Stimulated activated CD4-positive, alpha-beta T cell treated with anti-CD3 and anti-CD28 coated beads, TNF-alpha, amount 100 ng/mL, for 4 hours (primary cell): ENCODE measurements at places on chromosomes 5 and 9.

GRCh38 chr5:128422612-128423011 is 115.4 kb downstream of the FBN2 start:
- no peak for DNase-seq

- no peak for DNase-seq
Measured at GRCh38 chr9:65449423-65449822, 164.4 kb upstream of the FOXD4L5 start.

- no peak for DNase-seq
Measured at GRCh38 chr5:106964132-106964531, 706.6 kb downstream of the EFNA5 start.

- DNase-seq = no peak
Measured at GRCh38 chr5:14884062-14884612, 12.6 kb upstream of the ANKH start.

- no peak for DNase-seq
Measured at GRCh38 chr5:177557041-177557647, 2.8 kb upstream of the FAM193B start.

- no peak for DNase-seq
Measured at GRCh38 chr5:39986614-39987013, 561.8 kb upstream of the DAB2 start.

DNA sequence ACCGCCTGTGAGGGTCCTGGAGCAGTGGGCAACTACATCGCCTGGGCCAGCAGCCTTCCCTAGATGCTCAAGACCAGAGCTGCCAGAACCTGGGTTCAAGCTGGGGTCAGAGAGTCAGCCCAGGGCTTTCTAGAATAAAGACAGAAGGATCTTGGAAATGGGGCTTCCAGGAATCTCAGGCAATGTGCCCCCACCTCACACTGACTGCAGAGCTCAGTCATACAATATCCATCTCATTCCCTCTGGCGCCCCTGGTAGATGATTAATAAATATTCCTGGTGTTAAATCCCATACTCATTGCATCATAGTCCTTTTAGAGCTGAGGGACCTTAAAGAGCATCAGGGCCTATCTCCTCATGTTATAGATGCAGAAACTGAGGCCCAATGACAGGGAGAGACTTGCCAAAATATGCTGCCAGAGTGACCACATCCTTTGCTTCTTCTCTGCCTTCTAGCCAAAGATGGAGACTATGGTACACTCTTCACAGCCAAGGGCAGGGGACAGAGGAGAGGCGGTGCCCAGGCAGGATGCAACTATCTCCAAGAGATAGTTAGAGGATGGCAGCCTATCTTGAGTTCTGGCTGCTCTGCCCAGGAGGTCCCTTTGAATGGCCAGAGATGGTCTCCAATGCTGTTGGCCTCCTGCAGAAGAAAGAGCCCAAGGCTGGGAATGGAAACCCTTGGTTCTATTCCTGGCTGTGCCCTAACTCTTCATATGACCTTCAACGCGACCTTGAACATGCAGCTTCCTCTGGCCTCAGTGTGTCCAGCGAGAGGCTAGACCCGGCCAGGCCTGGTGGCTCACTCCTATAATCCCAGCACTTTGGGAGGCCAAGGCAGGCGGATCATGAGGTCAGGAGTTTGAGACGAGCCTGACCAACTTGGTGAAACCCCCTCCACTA is 36.2 kb upstream of the IL17B start:
- DNase-seq = no peak

DNA sequence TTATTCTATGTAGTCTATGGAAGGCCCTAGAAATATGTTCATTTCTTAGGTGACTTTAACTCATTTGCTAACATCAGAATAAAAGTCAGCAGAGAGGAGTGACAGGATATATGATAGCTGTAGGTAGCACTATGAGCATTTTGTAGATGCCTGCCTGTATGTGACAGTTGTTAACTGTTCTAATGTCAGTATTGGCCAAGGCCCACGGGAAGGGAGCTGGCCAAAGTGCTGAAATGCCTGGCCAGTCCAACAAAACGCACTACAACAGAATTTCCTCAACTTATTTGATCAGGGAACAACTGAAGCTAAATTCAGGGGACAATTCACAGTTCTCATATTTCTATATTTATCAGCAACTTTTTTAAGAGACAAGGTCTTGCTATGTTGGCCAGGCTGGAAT is 20.8 kb downstream of the SV2C start:
- DNase-seq = no peak

DNA sequence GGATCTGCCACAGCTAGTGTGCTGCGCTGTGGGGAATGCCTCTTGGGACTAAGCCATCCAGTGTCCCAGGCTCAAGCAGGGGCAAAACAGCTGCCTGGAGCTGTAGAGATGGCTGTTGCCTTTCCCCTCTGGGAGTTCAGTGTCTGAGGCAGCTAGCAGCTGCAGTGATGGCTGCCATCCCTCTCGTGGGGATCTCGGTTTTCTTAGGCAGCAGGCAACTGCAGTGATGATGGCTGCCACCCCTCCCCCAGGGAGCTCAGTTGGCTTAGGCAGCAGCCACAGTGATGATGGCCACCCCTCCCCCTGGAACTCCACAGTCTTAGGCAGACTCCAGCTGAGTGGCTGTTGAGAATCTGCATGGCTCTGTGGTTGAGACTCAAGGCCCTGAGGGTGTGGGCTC is 1389.2 kb upstream of the NUDT12 start:
- DNase-seq = no peak

DNA sequence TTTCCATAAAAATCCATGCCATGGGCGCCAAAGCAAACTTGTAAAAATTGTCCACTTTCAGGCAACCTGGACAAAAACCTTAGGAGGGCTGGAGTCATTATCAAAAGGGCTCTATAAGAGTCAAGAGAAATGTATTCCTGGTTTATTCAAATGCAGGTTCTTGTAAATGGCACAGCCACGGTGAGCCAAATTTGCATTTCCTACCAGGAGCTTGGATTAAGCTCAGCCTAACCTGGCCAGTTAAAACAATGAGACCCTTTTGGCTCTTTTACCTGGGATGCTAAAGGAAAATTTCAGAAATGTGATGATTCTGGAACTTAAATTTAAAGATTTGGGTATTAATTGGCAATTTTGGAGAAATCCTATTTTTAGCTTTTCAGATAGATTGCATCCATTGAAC is 8.9 kb upstream of the ZNF474 start:
- DNase-seq = no peak

DNA sequence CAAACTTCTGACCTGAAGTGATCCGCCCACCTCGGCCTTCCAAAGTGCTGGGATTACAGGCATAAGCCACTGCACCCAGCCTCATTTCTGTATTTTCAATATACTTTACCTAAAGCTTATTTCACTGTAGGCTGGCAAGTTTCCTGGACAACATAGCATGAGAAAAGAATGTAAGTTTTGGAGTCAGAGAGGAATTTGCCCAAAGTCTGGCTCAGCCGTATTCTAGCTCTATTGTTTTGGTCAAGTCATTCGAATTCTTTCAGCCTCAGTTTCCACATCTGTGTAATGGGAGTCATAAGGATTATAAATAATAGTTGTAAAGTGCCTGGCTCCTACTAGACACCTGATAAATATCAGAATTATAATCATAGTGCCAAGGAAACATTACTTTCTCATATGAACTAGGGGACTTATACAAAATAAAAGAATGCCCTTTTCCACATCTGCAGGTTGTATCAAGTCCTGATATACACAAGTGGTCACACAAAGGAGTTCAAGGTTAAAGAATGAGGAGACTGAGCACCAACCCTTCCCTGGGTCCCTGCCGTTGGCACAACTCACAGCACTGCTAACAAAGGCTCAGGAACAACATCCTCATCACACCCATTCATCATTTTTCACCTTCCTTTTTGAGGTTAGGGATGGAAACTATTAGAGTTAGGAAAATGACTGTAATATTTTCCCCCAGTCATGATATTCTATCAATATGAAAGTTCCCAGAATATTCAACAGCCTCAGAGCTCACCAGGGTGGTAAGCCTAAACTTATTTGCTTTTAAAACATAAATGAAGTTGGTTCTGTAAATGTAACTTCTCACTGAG is 34.6 kb upstream of the RAI14 start:
- no peak for DNase-seq

DNA sequence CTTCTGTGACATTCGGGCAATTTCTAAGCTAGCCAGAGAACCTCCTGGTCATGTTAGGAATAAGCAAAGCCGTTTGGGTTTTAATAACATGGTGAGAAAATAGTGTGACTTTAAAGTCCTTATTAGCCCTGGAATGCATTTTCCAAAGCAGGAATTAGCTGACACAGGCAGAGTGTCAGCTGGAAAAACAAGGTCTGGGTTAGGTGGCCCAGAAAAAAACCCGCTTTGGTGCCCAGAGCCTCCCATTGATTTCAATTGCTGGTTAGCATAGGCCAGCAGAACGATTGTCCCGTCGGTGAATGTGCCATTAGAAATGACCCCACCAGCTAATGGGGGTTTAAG is 62.1 kb upstream of the CPEB4 start:
- no peak for DNase-seq

DNA sequence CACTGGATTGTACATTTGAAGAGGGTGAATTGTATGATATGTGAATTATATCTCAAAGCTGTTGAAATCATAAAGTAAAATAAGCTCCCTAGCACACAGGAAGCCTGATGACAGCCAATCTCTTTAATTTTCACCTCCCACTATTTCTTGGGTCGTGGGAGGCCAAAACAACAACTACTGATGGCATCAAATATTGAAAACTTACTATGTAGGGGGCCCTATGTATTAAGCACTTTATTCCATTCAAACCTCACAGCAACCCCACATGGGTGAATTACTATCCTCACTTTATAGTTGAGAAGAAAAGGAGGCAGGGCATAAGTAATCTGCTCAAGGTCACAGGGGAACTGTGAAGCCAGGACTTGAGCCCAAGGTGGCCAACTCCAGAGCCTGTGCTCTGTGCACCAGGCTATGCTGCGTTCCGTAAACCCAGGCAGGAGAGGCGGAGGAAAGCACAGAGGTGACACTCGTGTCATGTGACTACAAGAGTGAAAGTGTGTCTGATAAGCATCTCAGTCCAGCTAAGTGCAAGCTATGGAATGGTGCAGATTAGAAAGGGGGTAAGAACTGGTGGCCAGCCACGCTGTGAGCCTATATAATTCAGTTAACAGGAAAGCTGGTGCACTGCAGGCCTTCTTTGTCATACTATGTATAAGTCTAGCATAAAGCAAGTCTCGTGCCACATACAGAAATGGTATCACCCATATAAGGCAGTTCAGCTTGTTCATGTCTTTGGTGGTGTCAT is 221.0 kb downstream of the DCP2 start:
- no peak for DNase-seq

DNA sequence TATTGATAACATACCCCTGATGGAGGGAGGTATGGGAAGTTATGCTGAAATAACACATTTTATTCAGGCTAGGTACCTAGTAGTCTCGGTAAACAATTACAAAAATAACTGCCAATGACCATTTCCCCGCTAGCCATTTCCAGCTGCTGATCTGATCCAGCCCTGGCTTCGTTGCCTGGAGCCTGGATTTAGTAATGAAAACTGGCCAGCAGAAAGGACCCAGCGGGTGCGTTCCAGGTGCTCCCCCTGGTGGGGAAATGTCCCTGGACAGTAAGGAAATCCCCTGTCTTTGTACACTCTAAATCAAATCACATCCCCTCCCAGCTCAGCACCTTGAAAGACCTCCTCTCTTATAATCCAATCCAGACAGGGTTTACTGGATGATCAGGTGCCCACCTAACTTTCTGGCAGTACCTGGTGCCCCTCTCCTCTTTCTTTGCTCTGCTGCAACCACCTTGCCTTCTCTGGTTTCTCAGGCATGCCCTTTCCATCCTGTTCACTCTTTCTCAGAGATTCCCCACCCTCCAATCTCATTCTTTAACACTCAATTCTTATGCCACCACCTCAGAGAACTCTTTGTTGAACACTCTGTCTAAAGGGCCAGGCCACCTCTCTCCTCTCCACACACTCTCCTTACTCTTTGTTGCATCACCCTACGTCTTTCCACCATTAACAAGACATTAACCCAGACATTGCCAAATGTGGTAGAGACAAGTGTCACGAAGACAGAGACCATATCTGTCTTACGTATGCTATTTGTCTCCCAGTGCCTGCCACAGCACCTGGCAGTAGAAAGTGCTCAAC is 50.1 kb upstream of the SMAD5 start:
- DNase-seq = no peak

DNA sequence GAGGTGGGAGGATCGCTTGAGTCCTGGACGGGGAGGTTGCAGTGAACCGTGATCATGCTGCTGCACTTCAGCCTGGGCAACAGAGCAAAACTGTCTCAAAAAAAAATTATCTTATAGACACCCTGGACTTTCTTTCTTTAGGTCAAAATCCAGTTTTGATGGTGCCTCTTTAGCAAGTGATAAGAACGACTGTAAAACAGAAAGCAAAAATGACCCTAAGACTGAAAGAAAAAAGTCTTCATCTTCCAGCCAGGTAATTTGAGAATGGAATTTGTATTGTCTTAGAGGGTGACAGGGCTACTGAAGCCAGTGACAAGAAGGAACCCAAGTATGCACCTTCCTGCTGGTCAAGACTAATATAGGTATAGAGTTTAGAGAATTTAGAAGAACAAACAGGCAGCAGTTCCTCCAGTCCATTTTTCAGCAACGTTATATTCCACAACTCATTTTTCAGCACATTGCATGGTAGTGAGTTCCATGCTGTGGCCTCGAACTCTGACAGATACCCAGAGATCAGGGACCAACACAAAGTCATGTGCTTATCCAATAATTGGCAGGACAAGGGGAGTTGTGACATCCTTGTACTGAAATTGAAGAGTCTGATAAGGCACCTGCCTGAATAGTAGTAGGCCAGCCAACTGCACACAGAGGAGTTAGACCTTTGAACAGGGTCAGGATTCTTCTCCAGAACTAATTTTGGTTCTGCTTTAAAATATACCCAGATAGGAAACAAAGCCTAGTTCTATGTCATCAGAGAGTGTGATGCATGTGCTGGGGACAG is 46.5 kb downstream of the GRAMD2B start:
- DNase-seq = no peak

DNA sequence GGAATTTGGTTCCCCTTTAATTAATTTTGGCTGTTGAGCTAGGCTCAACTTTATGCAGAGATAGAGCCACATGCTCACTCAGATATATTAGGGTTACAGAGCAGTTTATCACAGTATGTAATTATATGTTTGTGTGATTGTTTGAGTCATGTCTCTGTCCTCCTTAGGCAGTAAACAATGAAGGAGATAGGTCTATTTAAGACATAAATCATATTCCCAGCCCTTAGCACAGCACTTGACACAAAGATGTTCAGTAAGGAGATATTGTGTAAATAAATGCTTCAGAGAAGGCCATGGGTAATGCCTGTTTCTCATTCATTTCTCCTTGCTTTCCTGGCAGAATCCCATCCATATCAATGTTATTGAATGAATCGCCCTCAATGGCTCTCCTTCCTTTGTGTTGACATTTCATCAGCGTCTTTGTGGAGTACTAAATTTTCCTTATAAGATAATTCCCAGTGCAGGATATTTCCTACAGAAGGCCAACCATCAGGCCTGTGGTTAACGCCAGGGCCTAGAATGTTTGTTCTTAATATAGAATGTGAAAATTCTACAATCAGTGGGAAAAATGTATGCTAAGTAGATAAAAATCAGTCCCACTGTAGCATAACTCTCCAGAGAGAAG is 408.0 kb downstream of the EBF1 start:
- DNase-seq = no peak
